ENCODE measurements at places on chromosomes 1 and 21.
A peak's percentile ranks its signal among the peaks of the same experiment; 100 is the strongest.

- no peak for DNase-seq
Measured at GRCh38 chr1:78291418-78291817, 199.4 kb upstream of the PTGFR start.

- DNase-seq: no peak
Measured at GRCh38 chr1:208007319-208007937, 96.5 kb upstream of the CD34 start.

GRCh38 chr1:161206411-161207140, 4.4 kb downstream of the NDUFS2 start:
- DNase-seq: peak; percentile 53

DNA sequence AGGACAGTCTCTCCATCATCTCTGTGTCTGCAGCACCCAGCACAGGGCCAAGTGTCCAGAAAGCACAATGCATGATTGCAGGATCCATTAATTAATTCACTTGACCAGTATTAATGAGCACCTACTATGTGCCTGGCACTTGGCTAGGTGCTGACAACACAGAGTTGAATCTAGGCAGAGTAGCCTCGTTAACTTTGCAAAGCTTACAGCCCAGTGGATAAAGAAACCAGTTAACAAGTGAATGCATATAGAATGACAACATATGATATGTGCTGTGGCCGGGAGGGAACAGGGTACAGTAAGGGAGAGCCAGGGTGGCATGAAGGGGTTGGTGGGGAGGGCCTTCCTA, 10.9 kb downstream of the SLC1A7 start:
- DNase-seq: peak; percentile 2

- DNase-seq: no peak
Measured at GRCh38 chr1:76314730-76315129, 240.2 kb downstream of the ST6GALNAC3 start.

GRCh38 chr1:17377325-17377953, 5.4 kb downstream of the PADI6 start:
- peak; percentile 13 for DNase-seq

DNA sequence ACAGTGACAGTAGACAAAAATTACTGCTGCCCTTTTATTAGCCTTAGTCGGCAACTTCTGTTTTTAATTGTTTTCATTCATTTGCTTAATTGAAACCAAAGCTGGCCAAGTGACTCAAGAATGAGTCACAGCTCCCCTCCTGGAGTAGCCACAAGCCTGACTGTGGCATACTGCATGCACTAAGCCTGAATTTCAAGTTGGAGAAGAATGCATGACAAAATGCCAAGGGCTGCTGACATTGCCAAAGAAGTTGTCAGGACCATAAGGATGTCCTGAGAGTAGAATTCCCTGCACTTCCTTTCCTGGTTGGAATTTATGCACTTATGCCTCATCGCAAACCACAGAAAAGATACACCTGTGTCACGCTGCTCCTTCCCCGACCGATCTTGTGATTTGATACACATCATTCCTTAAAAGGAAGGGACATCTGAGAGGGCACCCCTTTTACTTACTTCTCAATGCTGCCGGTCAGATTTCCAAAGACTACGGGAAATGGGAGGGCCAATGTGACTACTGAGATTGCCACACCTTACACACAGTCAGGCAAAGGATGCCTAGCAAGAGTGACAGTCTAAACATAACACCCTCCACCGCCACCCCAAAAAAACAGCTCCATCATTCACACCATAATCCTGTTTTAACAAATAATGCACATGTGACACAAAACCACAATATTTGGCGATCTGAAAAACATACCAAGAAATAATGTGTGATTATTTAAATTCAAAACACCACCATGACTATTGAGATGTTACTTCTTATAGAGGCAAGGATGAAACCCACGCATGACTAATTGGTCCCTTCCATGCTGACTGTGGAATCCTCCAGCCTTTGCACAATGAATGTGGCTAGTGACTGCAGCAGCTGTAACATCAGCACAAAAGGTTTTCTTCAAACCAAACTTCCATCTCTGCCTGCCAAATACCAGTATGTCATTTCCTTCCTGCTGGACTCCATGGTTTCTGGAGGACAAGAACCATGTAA, 28.2 kb downstream of the VAV3 start:
- peak; percentile 25 for DNase-seq

DNA sequence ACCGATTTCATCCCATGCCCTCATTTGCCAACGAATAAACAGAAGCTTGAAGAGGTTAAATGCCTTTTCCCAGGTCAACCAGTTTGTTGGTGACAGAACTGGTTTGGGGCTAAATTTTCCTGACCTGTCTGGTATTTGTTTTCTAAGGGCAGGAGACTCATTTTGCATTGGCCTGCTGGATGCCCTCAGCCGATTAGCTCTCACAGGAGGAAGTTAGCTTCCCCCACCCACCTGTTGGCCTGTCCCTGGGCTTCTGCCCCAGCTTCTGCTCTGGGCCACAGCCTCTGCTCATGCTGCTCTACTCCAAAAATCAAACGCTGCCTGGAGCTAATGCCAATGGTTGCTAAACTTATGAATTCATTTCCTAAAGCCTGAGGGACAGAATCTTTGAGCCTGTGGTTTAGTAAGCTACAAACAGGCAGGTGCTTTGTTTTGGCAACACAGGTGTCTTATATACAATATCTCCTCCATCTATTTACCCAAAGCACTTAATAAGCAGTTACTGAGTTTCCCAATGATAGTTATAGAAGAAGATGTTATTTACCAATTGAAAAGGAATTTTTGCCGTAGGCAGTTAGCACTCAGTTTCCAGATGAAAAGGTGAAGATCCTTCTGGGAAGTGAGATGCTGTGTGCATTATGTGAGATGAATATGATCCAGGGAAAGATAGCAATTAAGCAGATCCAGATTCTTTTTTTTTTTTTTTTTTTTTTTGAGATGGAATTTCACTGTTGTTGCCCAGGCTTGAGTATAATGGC, 82.3 kb downstream of the TM2D1 start:
- DNase-seq: no peak

GRCh38 chr1:88275259-88275862, 408.7 kb upstream of the PKN2 start:
- DNase-seq: no peak

DNA sequence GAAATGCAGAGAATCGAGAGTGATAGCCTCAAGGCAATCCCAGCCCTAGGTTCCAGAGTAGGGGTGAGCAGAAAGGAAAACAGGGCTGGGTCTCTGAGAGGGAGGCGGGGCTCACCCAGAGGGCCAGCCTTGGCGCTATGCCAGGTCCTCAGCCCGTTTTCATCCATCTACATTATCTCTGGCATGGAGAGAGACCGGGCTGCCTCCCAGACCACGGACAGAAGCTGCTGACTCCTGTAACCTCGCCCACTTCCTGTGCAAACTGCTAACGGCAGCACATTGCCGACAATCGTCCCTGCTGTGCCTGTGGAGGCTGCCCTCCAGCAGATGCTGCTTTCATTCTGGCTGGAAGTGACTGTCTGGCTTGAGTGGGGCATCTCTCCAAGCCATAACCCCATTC, 569.1 kb downstream of the NPHP4 start:
- DNase-seq: peak; percentile 30

GRCh38 chr1:96080925-96081324, 640.7 kb upstream of the PTBP2 start:
- no peak for DNase-seq

- no peak for DNase-seq
Measured at GRCh38 chr1:152870831-152871730, 7.0 kb upstream of the SMCP start.

DNA sequence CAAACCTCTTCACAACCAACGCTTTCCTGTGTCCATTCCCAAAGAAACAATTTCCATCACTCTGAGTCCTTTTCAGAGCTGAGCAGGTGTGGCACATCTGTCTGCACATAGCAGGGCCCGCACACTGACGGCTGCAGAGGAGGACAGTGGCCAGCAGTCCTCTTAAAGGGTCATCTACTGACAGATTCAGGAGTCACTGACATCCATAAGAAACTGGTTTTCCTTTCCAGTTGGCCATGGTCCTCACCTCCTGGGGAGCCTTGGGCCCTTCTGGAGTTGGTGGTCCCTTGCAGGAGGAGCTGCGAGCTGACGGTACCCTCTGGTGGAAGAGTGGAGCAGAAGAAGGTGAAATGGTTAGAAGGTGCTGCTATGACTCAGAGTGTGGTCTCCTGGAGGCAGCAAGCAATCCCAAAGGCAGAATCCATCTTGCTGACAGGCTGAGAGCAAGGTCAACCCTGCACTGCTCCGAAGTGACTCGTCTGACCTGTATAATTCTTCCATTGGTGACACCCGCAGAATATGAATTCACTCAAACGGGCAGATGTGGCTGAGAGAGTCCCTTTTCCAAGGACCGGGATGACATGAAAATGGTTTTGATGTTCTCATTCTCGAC, 278.5 kb upstream of the C1orf174 start:
- DNase-seq: no peak

GRCh38 chr1:218755128-218755527, 410.0 kb downstream of the TGFB2 start:
- DNase-seq: no peak

DNA sequence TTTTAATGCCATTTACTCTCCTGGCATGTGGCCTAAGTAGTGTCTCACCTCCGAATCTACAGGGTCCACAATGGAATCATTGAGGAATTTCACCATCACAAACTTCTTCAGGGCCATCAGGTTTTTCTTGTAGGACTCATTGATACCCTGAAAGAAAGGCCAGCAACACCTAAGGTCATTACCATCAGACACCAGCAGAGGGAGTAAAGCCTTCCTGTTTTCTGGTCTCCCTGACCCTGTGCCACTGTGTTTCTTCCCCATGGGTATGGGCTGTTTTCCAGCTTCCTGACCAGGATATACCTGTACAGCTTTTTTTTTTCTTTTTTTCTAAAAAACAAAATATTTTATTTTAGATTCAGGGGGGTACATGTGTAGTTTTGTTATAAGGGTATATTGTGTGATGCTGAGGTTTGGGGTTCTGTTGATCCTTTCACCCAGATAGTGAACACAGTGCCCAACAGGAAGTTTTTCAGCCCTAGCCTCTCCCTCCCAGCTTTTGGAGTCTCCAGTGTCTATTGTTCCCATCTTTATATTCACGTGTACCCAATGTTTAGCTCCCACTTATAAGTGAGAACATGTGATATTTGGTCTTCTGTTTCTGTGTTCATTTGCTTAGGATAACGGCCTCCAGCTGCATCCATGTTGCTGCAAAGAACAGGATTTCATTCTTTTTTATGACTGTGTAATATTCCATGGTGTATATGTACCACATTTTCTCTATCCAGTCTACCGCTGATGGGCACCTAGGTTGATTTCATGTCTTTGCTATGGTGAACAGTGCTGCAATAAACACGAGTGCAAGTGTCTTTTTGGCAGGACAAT, 18.3 kb downstream of the PPT1 start:
- DNase-seq: peak; percentile 40

- DNase-seq: no peak
Measured at GRCh38 chr1:248348475-248348874, at the start of gene OR14C36. TSS of gene OR14C36 (plus strand) at chr1:248348775. CDS start at chr1:248348775, 0 bp downstream.

DNA sequence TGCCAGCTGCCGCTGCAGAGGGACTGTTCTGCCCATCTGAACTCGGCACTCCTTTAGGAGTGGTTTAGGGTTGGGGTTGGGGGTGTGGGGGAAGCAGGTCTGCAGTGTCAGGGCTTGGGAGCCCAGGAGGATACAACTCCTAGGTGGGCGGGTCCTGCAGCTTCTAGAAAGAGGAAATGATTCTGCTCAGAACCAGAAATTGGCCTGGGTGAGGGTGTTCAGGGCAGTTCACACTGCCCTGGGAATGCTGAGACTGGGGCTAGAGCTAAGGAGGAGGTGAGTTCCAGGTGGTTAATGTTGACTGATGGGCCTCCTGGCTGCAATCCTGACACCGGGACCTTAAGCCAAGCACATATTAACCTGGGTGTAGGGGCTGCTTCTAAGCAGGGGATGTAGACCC, 4.8 kb upstream of the SLC26A9 start:
- no peak for DNase-seq

- no peak for DNase-seq
Measured at GRCh38 chr21:21675601-21676000, 677.4 kb downstream of the NCAM2 start.

DNA sequence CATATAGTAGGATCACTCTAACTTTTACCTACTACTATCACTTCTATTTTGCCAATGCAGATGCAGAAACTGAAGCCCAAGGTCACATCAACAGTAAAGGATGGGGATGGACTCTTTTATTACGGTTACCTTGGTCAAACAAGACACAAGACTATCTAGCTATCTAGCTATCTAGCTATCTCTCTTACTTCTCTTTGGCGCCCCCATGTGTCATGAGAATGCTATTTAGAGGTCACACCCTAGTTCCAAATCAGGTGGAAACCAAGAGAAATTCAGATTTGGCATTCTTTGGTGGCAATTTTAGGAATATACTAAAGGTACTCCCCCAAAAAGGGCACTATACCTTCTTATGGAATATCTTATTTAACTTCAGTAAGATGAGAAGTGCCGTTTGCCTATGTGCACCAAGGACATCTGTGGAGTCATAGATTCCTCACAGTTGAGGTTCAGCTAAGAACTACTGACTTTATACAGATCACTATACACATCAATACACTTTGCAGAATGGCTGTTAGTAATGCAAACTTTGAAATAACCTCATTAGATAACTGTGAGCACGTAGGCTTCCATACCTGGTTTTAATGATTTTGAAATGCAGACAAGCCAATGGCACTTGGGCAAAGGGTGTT, 6.7 kb downstream of the ZNF648 start:
- DNase-seq: peak; percentile 22

DNA sequence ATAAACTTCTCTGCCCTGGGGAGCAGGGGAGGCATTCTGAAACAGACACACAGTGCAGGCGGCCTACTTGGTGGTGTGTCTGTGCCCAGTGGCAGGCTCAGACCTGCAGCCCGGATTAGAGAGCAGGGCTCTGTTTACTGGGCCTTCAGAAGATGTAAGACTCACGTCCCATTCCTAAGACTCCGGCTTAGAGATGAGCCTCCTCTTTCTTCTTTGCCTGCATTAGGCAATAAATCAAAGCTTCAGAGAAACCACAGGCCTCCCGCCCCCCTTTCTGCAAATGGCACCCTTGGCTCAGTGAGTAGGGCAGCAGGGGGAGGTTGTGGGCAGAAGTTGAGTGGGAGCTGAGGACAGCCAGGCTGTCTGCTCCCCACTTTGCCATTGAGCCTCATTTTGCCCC, 35.8 kb downstream of the LGR6 start:
- no peak for DNase-seq

- DNase-seq: no peak
Measured at GRCh38 chr1:112196008-112196588, 199.9 kb upstream of the CTTNBP2NL start.

- DNase-seq: no peak
Measured at GRCh38 chr1:203799971-203800370, 4.5 kb downstream of the ZBED6 start.

- peak; percentile 25 for DNase-seq
Measured at GRCh38 chr1:230977761-230978490, 735 bp downstream of the TTC13 start.
